ENCODE measurements at places on chromosomes 1 and 21.

GRCh38 chr1:36748466-36748865 is 265.8 kb upstream of the CSF3R start:
- DNase-seq = no peak

DNA sequence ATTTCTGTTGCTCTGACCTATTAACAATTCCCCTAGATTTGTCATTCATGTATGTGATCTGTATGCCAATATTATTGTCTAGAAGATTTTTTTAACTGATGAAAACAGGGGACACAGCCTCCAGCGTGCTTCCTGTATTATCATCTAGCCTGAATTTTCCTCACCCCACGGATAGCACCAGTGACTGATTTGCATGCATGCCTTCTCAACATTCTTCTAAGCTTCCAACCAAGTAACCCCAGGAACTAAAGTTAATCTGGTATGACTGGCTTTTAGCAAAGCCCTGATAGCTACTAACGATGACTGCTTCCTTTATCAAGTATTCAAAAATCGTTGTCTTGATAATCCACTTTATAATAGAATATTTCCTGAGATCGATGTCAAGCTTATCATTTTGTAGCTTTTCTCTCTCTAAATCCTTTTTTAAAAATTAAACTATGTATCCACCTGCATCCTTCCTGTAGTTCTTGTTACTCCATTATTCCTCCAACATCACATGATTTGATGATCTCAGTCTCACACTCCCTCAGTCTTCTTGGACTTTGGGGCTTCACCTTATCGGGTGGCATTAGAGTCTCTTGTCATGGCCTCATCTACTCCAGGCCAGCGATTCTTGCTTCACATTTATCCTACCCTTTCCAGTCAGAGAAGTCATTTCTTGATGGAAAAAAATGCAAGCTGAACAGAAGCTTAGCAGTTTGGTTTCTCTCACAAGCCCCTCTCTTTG is 19.0 kb downstream of the BCAR3 start:
- peak; percentile 28 for DNase-seq

DNA sequence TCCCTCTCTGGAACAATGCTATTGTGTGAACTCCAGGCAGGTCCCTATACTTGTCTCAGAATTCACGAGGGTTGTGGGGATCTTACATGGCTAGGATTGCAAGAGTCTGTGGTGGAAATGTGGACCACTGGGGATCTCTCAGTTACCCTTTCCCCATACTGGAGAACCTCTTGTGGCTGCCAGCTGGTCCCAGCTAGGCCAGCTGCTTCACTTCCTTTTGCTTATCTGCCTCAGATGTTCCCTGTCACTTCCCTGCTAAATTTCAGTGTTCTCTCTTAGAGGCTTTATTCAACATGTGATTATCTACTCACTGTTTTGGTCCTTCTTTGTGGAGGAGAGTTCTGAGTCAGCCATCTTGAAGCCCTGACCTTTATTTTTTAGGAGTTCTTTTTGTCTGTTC is 75.9 kb upstream of the SAMD13 start:
- no peak for DNase-seq

GRCh38 chr1:184197831-184198230 is 146.3 kb downstream of the TSEN15 start:
- DNase-seq = no peak

GRCh38 chr1:31372751-31373055 is 173 bp downstream of the FABP3 start:
- no peak for DNase-seq

DNA sequence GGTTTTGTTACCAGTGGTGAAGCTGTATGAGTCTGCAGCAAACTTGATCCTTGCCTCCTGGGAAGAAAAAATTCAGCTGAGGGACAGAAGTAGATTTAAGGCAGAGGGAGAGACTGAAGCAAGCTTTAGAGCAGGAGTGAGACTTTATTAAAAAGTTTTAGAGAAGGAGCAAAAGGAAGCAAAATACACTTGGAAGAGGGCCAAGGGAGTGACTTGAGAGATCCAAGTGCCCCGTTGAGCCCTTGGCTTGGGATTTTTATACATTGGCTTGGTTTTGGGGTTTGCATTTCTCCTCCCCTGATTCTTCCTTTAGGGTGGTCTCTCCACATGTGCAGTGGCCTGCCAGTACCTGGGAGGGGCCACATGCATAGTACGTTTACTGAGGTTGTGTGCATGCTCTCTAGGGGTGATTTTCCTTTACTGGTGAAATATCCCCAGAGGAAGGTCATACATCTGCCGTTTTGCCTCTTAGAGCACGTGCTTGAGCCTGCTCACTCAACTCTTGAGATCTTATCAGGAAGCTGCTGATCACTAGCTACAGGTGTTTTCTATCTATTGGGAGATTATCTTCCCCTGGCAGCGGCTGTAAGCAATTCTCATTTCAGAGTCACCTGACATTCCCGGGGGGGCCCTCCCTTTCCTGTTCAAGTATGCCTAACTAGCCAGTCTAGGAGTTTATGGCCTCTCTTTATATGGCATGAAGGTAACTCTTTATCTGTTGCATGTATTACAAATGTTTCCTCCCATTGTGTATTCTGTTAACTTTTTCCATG is 20.3 kb downstream of the FASLG start:
- no peak for DNase-seq

- no peak for DNase-seq
These were observed 572 bp downstream of the LPGAT1 start for GRCh38 chr1:211830055-211830327.

GRCh38 chr1:207389728-207390464 is 64.2 kb upstream of the CR2 start:
- DNase-seq = no peak

GRCh38 chr21:43300496-43301408 is 126.2 kb downstream of the SIK1 start:
- no peak for DNase-seq

DNA sequence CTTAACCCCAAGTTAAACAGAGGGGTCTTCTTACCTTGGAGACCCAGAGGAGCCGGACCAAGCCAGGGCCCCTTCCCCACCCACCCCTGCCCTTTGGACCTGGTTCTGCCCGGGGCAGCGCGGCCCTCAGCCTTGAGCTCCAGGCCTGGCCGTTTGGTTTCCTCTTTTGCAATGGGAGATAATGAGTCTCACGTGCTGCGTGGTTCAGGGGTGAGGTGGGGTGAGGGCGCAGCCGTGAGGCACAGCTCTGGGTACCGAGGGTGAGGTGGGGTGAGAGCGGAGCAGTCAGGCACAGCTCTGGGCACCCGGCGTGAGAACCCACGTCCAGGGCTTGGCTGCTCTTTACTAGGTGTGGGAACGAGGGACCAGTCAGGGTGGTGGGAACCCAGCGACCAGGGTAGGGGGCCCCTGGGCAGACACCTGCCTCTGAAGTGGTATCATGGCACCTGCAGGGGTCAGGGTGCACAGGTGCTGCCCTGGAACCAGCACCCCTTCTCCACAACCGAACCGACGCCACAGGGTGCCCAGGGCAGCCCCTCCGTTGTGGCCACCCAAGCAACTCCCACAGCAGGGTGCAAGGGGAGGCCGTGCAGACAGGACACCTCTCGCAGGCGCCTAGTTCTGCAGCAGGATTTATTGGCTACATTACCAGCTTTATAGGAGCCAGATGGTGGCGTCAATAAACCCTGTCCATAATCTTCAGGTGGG is 182.2 kb downstream of the PRDM16 start:
- no peak for DNase-seq

DNA sequence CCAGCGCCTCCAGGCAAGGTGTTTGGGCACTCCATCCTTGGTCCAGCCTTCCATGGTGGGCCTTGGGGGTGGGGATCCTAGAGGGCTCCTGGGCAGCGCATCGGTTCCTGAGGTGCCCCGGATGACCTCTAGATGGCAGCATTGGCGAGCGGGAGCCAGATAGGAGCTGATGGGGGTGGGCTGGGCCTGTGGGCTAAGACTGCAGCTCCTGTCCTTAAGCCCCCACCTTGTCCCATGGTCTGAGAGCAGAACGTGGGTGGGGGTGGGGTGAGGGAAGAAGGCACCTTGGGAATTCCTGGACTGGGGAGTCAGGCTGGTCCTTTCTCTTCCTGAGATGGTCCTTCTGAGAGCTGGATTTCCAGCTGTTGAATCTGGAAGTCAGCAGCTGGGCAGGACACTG is 93.4 kb upstream of the CSF3R start:
- DNase-seq = no peak

- no peak for DNase-seq
These were observed 40.0 kb upstream of the IKBKE start for GRCh38 chr1:206430031-206430983.

- no peak for DNase-seq
These were observed 157.8 kb downstream of the RERE start for GRCh38 chr1:8659593-8659992.

GRCh38 chr1:118321840-118322239 is 136.8 kb upstream of the SPAG17 start:
- DNase-seq = no peak

DNA sequence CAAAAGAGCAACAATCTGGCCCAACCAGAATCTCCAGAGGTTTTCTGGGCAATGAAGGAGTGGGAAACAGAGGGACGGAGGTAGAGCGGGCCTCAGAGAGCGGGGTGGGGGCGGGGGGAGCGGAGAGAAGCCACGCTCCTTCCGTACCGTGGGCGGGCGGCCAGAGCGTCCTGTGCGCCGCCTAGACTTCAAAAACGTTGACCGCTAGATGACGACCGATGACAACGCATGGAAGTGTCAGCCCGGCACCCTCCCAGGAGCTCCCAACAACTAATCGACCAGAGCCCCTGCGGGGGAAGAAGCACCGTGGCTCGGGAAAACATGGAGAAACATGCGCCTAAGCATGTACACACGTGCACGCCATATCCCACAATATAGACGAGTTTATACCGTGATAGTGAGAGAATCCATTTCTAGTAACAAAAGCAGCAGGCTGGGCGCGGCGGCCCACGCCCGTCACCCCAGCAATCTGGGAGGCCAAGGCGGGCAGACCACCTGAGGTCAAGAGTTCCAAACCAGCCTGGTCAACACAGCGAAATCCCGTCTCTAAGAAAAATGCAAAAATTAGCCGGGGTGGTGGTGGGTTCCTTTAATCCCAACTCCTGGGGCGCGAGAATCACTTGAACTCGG is 131.9 kb downstream of the LIPI start:
- DNase-seq = no peak

- DNase-seq = no peak
These were observed 24.2 kb downstream of the TRMT1L start for GRCh38 chr1:185132534-185132933.

GRCh38 chr1:22650089-22650693 is 2.8 kb upstream of the C1QB start:
- DNase-seq = no peak

GRCh38 chr1:151635479-151636072 is 23.7 kb downstream of the SNX27 start:
- no peak for DNase-seq

DNA sequence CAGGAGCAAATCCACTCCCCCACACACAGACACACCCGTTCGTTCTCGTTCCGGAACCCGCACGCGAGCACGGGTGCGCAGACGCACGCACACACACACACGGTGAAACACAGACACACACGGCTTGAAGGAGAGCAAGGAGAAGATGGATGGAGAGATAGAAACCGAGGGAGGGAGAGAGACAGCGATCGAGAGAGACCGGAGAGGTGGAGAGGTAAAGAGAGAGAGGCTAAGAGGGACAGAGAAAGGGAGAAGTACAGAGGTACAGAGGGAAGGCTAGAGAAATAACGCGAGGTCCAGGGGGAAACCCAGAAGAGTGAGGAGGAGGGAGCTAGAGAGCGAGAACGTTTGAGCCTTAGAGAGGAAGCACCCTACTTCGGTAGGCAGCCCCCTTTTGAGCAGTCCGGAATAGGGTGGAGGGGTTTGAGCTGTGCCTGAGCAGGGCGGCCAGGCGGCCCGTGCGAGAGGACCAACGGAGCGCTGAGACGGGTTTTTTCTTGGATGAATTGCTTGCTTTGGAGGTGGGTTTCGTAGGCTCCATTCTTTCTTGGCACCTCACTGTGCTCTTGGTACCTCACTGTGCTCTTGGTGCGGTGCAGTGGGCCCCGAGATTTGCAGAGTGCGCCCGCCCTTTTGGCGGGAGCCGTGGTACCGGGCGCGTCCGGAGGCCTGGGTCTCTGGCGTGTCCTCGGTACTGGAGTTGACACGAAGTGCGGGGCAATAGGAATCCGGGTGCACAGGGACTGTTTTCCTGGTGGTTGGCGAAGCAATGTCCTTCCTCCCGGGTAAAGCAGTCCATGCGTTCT is 88.4 kb upstream of the RHOU start:
- DNase-seq = no peak

DNA sequence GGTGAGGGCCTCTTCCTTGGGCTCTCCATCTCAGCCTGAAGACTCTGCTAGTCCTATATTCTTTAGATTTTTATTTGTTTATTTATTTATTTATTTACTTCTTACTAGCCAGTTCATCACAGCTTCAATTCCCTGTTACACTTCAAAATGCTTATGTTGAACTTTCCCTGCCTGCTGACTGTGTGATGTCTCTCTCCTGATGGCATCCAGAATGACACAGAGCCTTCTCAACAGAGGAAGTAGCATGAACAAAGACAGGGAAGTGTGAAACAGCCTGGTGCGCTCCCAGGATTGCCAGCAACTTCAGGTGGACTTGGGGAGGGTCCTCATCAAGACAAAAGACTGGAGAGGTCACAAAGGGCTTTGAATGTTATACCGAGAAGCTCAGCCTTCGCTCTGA is 4.3 kb upstream of the IPO13 start:
- no peak for DNase-seq

DNA sequence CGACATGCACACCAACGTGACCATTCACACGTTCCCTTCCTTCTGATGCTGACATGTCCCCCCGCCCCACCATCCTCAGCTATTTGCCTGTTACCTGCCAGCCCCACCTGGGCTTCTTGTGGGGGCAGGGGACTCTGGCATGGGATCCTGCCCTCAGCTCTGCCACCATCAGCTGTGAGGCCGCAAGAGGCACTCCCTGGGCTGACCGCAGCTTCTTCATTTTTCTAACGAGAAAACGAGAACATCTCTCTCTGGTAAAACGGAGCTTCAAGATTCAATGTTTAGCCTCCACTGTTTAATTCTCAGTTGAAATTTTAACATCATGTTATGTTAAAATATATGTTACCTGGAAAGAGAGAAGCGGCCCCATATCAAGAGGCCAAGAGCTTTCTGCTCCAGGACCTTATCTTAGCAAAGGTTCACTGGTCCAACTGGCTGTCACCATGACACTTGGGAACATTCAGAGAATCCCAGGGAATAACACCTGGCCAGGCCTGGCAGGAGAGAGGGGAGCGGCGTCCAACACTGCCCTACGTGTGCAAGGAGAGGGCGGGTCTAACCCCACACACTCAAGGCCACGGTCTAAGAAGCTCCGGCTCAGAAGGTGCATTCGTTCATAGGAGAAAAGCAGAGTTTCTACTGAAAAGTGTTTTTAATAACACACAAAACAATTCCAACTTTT is 51.3 kb downstream of the HLCS start:
- DNase-seq = no peak

DNA sequence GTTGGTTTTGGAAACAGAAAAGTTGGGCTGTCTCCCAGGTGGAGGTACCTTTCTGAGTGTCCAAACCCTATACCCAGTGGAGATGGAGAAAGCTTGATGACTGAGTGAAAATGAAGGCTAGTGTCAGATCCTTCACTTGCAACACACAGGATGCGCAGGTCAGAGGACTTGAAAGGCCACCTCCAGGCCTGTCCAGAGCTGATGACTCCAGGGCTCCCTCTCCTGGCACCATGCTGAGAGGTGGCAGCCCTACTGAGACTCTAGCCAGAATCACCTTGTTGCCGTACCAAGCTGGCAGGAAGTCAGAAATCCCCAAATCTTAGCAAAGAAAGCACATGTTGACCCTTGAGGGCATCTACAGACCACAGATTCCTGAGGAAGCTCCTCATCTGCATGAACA is 16.4 kb downstream of the KNCN start:
- DNase-seq = peak; percentile 34

All from hematopoietic multipotent progenitor cell treated with erythropoietin and hydrocortisone succinate and interleukin-3 and kit ligand, for 17 days (in vitro differentiated cells).